Astrocyte of the hippocampus (primary cell): ENCODE measurements at places on chromosomes 4 and X.
A peak's percentile ranks its signal among the peaks of the same experiment; 100 is the strongest.

DNA sequence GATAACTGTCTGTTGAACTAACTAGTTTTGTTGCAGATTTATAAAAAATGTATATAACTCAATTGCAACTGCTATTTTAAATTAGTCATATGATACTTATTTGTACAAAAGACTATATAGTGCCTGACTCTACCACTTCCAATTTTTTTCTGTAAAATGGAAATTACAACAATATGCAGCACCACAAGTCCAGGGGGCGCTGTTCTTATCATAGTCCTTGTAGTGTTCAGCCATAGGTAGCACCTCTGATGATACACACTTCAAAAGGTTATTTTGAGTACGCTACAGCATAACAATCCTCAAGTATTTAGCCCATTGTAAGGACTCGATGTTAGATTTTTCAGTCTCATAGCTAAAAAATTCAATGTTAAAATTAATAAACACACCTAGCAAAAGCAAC lies 174.9 kb downstream of the CORIN start:
- no peak for DNase-seq

GRCh38 chrX:103586314-103586646 lies 965 bp downstream of the TCEAL4 start:
- DNase-seq, result peak; percentile 11

DNA sequence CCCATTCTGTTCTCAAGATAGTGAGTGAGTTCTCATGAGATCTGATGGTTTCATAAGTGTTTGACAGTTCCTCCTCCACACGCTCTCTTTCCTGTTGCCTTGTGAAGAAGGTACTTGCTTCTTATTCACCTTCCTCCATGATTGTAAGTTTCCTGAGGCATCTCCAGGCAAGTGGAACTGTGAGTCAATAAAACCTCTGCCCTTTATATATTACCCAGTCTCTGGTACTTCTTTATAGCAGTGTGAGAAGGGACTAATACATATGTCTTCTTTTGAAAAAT lies 58.4 kb downstream of the CFAP299 start:
- no peak for DNase-seq

GRCh38 chr4:70158576-70158975 lies 4.5 kb downstream of the PRR27 start:
- no peak for DNase-seq

DNA sequence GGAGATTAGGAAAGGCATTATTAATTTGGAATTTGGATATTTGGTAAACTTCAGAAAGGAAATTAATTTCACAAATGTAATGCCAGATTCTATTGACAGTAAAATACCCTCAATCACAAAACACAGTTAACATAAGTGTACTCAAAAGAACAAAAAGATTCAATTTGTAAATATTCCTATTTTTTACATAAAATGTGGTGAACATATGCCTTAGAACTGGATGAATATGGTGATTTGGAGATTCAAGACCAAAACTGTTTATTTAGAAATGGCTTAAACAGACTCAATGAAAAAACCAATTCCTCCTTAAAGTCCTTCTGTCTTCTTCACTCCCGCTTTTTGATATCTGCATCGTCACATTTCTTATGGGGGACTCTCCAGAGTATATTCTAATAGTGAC lies 417.6 kb upstream of the TENM3 start:
- DNase-seq, result no peak

GRCh38 chrX:109856974-109857373 lies 123.9 kb upstream of the ACSL4 start:
- DNase-seq, result peak; percentile 44
